ENCODE measurements at places on chromosomes 1 and 21. TPM values are rescaled to one million over a fixed set of nuclear protein-coding genes. Genes with fewer than 3 reads are reported as not detected.

The LY9 gene
- 1.2 TPM for total RNA-seq

The CLDN17 gene
- total RNA-seq, result not detected

The OR6N1 gene
- not detected for total RNA-seq

The CFAP410 gene
- total RNA-seq, result 21.4 TPM

The SEMA4A gene
- 4.5 TPM for total RNA-seq

The ATP1A1 gene
- total RNA-seq, result 936 TPM

The DAB1 gene
- not detected for total RNA-seq

The PALMD gene
- total RNA-seq, result 1.4 TPM

The BRDT gene
- not detected for total RNA-seq

The GSTM2 gene
- 20.7 TPM for total RNA-seq

The AADACL4 gene
- not detected for total RNA-seq

The ALPL gene
- total RNA-seq, result 1.6 TPM

The KDF1 gene
- total RNA-seq, result 27.3 TPM

The RGL1 gene
- total RNA-seq, result 9.5 TPM

The DNAI4 gene
- 11.4 TPM for total RNA-seq

All from colonic mucosa (tissue), 4 donors.